ENCODE measurements at places on chromosomes 1 and 21.

- no peak for DNase-seq
These were observed 40.5 kb upstream of the FHAD1 start for GRCh38 chr1:15206418-15207030.

DNA sequence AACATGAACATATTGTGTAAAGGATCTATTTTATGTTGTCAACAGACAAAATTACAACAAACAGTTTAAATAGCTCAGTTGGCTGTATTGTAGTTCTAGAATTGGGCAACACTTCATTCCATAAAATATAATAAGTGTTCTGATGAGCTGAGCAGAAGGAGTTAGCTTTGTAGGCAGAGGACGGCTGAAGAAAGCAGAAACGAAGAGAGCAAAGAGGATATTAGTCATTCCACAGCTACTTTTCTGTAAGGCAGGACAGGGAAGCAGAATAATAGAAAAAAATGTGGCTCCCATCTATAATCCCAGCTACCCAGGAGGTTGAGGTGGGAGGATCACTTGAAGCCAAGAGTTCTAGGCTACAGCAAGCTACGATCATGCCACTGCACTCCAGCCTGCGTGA lies 20.2 kb upstream of the IVNS1ABP start:
- no peak for DNase-seq

DNA sequence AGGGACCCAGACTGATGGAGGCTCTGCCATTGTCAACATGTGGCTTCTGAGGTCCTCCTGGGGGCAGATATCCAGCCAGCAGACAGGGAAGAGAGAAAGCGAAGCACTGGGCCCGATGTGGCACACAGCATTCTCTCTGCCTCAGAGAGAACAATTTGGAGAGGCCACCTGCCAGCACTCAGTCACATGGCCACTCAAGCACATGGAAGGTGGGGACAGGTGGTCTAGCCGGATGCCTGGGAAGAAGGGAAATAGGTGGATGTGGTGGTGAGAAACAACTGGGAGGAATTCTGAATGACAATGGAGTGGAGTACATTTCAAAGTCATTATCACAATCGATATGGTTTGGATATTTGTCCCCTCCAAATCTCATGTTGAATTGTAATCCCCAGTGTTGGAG lies 109.0 kb downstream of the UBE2U start:
- no peak for DNase-seq

DNA sequence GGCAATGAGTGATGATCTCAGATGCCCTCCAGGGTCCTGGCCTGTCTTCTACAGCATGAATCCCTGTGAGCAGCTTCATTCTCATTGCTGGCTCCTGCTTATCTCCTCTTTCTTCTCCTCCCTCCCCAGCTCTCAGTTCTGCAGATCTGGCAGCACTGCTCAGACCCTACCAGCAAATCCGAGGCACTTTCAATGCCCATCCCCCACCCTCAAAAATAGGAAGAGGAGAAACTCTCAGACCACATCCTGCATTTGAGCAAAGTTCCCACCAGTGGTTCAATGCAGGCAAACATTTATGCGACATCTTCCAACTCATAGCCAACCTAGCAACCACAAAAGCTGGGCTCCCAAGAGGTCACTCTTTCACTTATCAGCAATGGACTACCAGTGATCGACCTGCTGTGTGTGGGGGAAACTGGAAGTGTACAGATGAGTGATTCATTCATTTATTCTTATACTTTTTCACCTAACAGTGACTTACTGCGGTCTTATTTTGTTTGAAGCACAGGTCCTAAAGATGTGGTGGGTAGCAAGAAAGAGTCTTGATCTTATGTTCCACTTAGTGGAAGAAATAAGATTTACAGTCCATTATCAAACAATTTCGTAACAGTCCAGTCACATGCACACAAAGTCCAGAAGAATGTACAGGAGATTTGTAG lies 5.8 kb upstream of the CHI3L2 start:
- no peak for DNase-seq

DNA sequence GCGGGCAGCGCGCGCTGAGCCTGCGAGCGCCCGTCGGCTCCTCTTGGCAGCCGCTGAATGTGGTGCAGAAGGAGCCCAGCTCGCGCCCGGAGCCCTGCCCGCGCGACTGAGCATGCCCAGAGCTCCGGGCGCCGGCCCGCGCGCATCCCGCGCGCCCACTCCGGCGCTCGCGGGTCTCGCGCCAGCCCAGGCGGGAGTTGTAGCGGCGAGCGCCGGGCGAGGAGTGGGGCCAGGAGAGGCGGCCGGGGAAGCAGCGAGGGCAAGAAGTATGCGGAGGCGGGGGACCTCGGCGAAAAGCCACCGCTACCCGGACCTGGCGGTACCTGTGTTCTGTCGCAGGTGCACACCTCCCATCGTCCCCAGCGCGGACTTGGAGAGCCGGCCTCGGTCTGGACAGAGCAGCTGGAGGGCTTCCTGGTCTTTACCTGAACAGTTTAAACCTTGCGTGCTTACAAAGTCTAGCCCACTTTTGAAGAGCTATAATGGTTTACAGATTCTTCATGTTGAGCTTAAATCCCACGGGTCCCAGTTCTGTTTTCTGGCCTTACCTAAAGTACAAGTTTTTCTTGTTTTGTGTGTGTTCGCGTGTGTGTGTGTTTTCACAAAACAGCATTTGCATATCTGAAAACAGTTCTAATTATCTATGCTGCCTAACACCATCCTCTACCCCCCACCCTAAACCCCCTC lies at the start of gene DDAH1:
TSS of gene DDAH1 (minus strand) at position 61 of the 687 bp plus-strand sequence. CDS start 114 bp downstream, outside the sequence.
- no peak for DNase-seq

DNA sequence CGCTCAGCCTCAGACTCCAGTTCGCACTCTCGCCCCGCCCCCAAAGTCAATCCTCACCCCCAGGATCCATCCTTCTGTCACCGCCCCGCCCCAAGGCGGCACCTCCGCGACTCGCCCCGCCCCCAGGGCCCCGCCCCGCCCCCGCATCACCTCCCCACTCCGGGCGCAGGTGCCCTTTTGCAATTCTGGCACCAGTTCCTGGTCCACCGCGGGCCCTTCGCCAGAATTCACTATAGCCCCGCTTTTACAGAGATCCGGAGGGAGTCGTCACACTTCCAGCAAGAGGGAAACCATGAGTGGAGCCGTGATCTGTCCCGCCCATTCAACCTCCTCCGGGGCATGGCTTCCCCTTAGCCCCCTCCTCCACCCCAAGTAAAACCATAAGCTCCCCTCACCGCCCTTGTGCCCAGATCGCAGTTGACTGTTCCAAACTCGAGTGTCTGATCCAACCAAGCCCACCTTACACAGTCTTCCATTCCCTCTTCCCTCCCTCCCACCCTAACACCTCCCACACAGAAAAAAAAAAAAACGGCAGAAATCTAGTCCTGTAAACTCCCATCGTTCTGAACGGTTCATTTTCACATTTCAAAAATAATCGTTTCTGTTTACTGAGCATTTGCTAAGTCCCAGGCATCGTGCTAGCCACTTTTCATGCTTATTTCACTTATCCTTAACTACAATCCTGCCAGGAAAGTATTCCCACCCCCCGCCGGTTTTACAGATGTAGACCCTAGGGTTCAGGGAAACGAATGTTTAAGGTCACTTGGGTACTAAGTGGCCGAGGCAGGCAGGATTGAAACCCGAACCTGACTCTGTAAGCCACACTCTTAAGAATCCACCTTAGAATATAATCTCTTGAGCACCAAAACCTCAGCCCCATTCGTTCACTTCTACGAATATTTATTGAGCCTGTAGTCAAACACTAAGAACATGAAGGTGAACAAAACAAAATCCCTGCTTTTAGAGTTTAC lies 1.3 kb upstream of the DNAJC16 start:
- DNase-seq, result no peak

DNA sequence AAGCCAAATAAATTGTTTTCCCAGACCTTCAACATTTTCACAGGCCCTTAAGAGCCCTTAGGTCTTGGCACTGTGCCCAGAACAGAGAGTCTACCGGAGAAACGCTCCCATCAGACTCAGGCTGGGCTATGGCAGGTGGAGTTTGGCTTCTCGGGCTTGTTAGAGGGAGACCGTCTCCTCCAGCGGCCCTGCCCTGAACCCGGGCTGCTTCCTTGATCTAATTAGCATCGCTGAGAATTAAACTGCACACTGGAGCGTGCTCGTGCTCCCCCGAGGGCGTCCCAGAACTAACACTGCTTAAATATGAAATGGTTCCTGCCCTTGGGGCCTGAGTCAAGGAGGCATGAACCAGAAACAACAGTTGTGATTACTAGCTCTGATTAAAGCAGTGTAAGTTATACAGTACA lies 634.4 kb downstream of the MATN1 start:
- DNase-seq, result no peak

DNA sequence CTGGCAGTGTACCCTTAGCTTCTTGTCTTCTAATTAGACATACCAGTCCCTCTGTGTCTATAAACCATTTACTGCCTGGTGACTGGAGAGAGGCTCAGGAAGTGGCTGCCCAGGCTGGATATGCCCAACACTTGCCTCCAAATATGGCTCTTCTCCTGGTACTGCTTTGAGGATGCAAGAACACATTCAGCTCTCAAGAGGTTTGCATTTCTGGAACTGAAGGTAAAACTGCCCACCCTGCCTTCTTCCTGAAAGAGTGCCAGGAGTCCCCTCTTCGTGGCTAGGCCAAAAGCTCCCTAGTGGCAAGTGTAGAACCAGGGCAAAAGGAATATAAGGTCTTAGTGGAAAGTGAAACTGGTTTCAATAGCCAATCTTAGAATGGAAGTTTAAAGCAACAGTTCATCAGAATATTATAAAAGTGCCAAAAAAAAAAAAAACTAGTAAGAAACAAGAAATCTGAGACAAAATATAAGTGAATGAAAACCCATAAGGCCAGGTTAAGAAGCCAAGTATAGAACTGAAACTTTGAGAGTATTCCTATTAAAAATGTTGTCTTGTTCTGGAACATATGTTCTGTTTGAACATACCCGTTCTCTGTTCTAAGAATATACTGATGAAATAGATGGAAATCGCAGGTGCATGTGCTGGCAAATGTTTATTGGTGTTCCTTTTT lies 77.2 kb upstream of the CTTNBP2NL start:
- no peak for DNase-seq

- no peak for DNase-seq
These were observed 26.0 kb upstream of the KCNK2 start for GRCh38 chr1:215056584-215056983.

DNA sequence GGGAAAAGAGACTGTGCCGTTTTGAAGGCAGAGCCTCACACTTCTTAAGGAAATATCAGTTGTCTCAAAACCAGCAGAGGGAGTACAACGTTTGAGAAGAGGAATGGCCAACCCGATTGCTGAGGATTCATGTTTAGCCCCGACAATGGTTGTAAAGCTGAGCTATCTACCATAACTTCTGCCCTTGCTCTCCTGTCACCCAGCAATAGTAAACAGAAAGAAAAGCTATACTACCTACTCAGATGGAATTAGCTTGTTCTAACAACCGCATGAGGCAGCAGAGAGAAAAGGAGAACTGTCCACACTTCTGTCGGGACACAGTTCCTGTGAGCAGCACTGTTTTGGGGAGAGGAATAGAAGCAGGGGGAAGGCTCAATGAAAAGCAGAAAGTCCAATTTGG lies 91.2 kb downstream of the SLC45A1 start:
- DNase-seq, result peak; percentile 65

DNA sequence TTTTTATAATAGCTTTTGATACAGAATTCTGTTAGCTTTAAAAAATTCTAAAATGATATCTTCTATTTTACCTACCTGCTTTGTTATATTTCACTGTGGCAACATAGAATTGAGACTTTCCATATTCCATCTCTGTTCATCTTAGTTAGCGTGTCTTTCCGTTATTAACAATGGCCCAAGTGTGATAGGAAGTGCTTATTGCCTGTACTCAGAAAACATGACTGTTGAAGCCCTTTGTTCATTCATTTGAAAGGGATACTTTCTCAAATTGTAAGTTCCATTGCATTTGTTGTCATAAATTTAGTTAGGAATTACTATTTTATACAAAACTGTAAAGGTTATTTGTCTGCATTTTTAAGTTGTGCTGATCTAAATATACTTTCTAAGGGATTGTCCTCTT lies 73.1 kb downstream of the LAMC1 start:
- DNase-seq, result no peak

DNA sequence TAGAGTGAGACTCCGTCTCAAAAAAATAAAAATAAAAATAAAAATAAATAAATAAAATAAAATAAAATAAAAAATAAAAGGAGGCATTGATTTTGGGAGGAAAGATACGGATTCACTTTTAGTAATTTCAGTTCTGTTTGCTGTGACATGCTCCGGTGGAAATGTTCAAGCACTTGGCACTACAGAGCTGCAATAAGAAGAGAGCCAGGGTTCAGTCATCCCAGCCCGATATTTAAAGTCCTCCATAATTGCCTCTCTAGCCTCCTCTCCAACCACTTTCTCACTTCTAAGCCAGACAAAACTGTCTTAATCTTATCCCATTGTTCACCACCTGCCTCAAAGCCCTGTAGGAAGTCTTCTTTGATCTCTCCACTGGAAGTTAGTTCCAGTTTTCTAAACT lies 55.0 kb upstream of the MACF1 start:
- no peak for DNase-seq

DNA sequence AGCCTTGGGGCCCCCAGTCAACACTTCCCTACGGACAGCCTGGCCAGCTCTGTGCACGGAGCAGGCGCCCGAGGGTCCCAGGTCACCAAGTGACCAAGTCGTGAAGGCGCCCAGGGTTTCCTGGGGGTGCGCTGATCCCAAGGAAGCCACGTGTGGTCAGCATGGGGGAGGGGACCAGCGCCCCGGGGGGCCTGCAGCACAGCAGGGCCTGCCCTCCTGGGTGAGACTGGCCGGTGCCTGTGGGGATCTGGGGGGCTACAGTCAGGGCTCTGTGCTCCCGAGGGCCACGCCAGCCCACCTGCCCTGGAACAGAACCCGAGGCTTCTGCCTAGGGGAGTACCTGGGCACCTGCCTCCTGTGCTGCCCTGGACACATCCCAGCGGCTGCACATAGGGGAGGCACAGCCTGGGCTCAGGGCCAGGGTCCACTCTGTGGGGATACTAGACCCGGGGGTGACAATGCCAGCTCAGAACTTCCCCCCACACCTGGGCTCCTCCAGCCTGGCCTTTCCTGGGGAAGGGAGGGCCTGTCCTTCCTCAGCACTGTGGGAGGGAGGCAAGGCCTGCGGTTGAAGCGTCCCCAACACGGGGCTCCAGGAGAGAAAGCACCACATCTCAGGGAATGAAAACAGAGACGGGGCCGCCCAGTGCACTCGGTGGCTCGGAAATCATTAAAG lies 6.2 kb upstream of the POFUT2 start:
- no peak for DNase-seq

- no peak for DNase-seq
These were observed 273.2 kb downstream of the USP25 start for GRCh38 chr21:16002874-16003466.

GRCh38 chr1:243580072-243580471 lies 270.0 kb downstream of the AKT3 start:
- DNase-seq, result no peak

DNA sequence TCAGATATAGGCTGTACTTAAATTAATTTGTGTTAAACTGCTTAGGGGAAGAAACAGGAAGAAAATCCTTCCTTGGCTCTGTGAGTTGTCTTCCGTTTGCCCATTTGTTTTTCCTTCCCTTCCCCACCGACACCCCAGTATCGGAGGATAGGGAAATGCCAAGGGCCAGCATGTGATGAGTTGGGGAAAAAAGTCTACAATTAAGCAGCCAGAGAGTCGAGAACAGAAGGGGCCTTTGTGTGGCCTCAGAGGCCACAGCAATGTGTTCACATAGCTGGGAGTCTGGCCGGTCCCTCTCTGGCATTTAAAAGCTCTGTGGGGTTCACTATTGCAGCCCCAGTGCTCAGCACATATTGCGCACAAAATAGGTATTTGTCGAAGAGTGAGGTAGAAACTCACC lies 489.3 kb downstream of the MATN1 start:
- DNase-seq, result no peak
